ENCODE measurements at places on chromosomes 13 and 19.

GRCh38 chr13:59963383-59963782, 200.3 kb downstream of the DIAPH3 start:
- DNase-seq: no peak

DNA sequence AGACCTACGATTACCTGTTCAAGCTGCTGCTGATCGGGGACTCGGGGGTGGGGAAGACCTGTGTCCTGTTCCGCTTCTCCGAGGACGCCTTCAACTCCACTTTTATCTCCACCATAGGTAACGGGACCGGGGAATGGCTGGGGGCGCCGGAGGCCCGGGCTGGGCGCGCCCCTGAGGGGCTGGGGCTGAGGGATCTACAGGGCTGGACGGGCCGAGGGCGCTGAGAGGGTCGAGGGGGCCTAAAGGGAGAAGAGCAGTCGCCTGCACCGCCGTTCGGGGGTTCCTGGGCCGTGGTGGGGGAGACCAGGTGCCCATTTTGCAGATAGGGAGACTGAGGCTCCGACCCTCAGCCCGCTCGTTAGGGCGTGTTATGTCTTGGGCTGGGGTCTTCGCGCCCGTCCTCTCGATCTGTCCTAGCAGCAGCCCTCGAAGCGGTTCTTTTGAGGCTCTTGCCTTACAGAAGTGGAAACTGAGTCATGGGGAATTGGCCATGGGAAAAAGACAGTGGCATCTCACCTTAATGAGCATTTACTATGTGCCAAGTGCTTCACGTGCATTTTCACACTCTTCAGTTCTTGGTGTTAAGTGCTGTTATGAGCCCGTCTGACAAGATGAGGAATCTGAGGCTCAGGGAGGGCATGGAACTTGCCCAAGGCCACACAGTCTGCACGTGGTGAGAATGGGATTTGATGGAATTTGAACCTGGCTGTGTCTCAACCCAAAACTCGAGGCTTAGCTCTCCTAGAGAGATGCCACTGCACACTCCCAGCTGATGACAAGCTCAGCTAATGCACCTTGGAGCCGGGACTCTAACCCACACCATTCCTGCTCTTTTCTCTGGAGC, 442 bp downstream of the RAB8A start:
- DNase-seq: no peak

DNA sequence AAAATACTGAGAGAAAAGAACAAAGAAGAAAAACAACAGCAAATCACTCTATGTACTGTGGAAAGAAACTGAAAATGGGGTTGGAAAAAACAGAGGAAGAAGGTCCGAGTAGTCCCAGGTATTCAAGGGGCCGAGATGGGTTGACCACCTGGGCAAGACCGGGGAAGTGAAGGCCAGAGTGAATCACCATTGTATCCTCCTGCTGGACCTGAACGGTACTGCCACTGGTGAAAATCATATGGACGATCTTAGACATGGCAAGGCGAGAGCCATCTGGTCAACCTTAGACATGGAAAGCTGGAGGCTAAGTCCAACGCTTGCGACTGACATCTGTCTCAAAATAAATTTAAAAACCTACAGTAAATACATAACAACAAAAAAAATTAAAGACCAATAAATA, 44.4 kb upstream of the ZNF91 start:
- DNase-seq: no peak

DNA sequence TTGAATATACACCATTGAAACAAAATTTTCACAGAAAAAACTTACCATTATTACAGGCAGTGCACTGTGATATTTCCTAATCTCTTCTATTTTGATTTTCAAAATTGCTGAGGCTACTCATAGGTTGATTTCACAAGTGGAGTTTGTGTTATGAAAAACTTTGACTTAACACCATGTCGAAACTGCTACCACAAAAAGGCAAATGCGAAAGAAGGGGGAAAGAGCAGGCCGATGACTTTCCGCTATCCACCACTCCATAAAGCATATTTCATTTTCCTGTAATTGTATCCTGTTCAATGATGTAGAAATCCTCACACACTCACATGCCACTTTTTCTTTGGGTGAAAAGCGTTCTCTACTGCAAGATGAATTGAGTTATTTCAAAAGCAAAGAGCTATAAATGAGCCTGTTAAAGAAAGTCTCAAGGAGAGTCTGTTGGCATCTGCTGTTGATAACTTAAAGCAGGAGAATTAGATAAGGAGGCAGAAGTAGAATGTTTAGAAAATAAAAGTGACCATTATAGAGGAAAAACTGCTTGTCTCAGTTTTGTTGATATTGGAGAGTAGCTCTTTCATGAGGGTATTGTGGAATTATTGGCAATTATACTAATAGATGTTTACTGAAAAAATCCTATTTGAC, 18.8 kb downstream of the KL start:
- no peak for DNase-seq

DNA sequence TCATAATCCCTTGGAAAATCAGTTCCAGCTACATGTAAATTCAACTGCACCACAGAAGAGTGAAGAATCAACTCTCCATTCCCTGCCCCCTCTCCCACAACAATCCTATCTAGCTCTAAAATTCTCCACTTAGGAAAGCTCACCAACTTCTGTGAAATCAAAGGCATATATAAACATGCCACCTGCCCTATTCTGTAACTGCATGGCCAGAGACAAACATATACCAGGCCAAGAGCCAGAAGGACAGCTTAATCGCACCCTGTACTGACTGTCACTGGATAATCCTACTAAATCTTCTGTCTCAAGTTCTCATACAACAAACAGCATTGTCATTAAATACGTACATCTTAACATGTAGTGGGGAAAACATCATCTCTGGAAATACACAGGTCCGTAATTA, 58.2 kb upstream of the EEF1AKMT1 start:
- no peak for DNase-seq

DNA sequence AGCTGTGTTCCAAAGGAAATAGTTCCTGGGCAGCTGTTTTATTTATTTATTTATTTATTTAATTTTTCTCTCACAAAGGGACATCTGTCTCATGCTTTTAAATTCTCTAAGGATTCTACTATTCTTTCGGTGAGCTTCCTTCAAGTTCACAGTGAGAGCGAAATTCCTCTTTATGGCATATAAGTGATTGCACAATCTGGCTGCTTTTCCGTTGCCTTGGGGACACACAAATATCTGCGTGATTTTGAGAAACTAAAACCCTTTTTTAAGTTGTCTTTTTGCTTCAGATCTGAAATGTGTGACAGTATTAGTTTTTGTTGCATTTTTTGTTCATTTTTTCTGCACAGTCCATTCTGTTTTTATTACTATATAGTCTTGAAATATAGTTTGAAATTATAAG, 19.2 kb downstream of the ZNF486 start:
- no peak for DNase-seq

GRCh38 chr13:46633416-46633815, 80.4 kb downstream of the LRCH1 start:
- peak; percentile 72 for DNase-seq

GRCh38 chr13:27168086-27168485, 3.5 kb downstream of the USP12 start:
- DNase-seq: no peak

- no peak for DNase-seq
These were observed at the start of gene SIGLEC10 for GRCh38 chr19:51417107-51417809. SIGLEC10 (minus strand) TSS chr19:51417642; CDS start chr19:51417581, 61 bp downstream.

DNA sequence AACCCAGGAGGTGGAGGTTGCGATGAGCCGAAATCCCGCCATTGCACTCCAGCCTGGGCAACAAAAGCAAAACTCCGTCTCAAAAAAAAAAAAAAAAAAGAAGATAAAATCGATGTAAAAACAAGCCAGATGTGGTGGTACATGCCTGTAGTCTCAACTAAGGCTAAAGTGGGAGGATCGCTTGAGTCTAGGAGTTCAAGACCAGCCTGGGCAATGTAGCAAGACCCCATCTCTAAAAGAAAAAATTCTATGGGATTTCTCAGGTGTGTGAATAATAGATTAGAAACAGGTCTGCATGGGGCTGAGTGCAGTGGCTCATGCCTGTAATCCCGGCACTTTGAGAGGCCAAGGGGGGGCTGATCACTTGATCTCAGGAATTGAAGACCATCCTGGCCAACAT, 11.1 kb downstream of the PGPEP1 start:
- DNase-seq: no peak

- DNase-seq: peak; percentile 39
These were observed at the start of gene GNG7 for GRCh38 chr19:2702170-2703076. GNG7 (minus strand) TSS chr19:2702694; CDS start chr19:2520688, 182,006 bp downstream.

DNA sequence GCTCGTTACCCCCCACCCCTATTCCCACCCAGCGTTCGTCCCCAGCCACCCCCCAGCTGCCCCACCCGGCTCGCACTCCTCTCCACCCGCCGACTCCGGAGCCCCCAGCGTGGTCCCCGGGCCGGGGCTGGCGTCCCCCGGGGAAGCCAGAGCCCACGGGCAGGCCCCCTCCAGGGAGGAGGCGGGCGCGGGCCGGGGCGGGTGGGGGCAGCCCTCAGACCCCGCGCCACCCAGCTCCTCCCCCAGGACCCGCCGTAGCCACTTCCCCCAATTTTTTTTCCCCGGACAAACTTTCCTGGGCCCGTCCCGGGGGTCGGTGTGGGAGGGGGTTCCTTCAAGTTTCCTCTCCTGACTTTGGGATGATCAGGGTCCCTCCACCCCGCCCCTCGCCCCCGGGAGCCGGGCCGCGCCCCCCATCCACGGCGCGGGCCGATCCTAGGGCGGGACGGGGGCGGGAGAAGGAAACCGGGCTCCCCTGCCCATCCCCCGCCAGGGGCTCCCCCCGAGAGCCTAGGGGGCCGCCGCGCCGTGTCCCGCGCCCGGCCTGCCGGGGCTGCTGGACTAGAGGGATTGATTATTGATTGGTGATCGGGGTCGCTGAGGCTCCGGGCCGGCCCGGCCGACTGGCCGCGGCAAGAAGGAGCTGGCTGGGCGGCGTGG, 927 bp upstream of the TSHZ3 start:
- no peak for DNase-seq

DNA sequence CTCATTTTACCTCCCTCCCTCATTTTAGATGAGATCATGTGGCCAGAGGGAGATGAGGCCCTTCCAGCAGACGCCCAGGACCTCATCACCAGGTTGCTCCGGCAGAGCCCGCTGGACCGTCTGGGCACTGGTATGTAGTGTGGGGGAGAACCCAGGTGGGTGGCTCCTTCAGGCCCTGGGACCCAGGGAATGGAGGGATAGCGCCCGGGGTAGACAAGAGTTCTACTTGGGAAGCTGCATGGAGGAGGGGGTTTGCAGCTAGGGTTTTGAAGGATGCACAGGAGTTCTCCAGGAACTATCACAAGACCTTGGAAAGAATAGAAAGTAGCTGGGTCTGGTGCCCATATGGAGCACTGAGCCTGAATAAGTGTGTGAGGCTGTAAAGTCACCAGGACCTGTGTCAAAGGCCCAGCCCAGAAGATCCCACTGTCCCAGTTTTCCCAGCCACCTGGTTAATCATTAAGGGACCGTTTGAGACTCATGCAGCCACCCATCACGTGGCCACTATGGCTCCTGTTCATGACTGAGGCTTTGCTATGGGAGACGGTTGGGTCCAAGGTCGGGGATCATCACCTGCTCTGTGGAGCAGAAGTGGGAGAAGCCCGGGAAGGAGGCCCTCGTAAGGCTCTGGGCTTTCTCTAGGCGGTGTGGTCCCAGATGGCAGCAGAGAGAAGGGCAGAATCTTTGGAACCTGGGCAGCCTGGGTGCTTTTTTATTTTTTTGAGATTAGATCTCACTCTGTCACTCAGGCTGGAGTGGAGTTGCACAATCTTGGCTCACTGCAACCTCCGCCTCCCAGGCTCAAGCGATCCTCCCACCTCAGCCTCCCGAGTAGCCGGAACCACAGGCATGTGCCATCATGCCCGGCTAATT, 17.0 kb upstream of the PIK3R2 start:
- DNase-seq: no peak

DNA sequence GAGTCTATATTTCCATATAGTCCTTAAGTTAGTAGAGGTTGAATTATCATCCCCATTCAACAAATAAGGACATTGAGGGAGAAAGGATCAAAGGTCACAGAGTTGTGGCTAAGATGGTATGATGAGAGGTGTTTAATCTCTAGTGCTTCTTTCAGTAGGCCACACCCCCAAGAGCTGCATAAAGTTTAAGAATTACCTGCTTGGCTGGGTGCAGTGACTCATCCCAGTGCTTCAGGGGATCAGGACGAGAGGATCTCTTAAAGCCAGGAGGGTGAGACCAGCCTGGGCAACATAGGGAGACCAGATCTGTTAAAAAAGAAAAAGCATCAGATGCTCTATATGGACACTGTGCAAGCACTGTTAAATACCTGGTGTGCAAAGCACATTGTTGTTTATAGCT, 560.0 kb upstream of the KLHL1 start:
- DNase-seq: no peak

- DNase-seq: peak; percentile 62
These were observed 238.5 kb upstream of the STARD13 start for GRCh38 chr13:33524086-33524485.

GRCh38 chr13:73667756-73668155, 466.4 kb downstream of the KLF12 start:
- DNase-seq: no peak

GRCh38 chr13:24709186-24709913, 29.1 kb downstream of the ATP12A start:
- no peak for DNase-seq

- peak; percentile 66 for DNase-seq
These were observed 1525.9 kb upstream of the SLC10A2 start for GRCh38 chr13:104592127-104592526.

- DNase-seq: no peak
These were observed 287.0 kb downstream of the DCT start for GRCh38 chr13:94192431-94192975.

DNA sequence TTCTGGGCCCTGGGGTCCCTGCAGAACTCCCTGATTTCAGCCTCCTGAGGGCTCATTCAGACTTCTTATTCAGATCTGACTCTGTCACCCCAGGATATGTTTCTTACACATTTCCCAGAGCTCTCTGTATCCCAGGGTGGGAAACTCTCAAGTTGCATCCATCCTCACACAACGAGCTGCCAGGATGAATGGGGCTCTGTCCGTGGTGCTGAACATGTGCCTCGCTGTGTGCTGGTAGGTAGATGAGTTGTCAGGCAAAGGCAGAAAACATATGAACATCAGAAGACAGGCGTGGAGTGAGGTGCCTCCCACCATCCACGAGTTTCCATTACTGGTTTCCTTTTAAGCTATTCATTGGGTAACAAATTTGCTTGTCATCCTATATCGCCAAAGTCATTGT, 11.4 kb upstream of the IGFL1 start:
- DNase-seq: no peak

DNA sequence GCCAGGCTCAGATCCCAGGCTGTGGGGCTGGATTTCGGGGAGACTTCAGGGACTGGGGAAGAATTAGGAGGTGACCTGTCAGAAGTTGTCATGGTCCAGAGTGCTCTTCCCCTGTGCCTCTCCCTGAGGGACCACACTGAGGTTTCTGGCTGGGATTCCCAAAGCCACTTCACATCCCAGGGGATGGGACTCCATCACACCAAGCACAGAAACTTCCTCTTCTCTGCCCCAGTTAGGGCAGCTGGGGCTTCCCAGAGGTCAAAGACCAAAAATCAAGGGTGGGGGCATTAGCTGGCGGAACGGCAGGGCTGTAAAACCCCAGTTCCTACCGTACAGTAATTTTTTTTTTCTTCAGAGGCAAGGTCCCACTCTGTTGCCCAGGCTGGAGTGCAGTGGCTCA, 7.4 kb downstream of the FCER2 start:
- DNase-seq: no peak

- DNase-seq: no peak
These were observed 214.2 kb downstream of the LACC1 start for GRCh38 chr13:44093607-44094564.

- DNase-seq: no peak
These were observed 9.8 kb upstream of the GNA15 start for GRCh38 chr19:3125900-3126524.

GRCh38 chr19:3073931-3074595, 11.8 kb upstream of the TLE5 start:
- DNase-seq: no peak

- DNase-seq: no peak
These were observed 19.1 kb upstream of the SCEL start for GRCh38 chr13:77516342-77516789.
